Muscle of back (tissue), 13 donors: ENCODE measurements at places on chromosomes 1 and 21.

DNA sequence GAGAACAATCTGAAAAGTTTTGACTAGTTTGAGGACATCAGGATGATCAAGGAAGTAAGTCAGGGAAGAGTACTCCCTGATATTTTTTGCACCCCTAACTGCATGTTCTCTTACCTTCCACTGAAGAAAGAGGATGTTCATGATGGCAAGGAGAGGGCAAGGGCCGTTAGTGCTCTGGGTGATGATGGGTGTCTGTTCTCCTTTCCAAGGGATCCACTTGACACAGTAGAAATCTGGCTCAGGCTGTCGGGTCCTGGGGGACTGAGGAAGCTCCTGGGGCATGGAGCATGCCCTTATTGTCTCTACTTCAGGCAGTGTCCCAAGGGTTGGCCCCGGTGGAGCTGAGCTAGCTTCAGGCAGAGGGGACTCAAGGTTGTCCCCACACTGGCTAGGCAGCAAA lies 4.7 kb downstream of the MINDY1 start:
- no peak for DNase-seq

DNA sequence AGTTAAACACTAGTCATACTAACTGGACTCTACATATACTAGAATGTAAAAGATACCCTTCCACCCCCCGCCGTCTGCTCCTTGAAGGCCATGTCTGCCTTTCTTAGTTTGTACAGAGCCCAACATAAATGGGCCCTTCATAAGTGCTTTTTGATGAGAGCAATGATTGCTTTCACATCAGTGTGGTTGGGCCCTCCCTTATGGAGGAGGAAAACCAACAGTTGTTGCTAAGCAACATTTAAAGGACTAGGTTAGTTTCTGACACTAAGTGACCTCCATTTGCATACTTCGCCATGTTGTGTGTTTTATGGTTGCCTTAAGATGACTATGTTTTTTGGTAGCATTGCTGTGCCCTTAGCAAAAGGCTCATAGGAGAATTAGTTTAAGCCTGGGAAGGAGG lies 182.0 kb upstream of the SGIP1 start:
- DNase-seq, result no peak

DNA sequence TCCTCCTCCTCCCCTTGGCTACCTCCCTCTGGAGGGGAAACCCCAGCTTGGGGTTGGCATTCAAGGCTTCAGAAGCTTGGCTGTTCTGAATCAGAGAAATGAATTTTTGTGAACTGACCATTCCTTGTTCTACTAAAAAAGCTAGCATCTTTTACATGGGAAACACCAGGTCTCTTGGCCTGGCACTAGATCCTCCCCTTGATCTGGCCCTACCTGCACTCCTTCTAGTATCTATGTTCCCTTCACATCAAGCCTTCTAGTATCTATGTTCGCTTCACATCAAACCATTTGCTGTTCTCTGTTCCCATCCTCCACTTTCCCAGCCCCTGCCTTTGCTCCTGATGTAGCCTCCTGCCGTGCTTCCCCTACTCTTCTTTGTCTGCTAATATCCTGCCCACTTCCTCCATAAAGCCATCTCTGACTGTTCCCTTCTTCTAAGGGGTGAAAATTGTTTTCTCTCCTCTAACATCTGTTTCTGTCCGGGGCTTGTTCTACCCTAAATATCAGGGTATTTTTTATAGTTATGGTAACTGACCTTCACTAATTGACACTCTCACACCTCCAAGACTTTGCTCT lies 25.8 kb downstream of the FAM151A start:
- no peak for DNase-seq

GRCh38 chr21:38221594-38221993 lies 35.2 kb upstream of the KCNJ15 start:
- DNase-seq, result no peak

- peak; percentile 34 for DNase-seq
Observed at GRCh38 chr1:20376880-20377494, 86.3 kb downstream of the VWA5B1 start.

GRCh38 chr1:201326710-201327109 lies 43.4 kb downstream of the PKP1 start:
- DNase-seq, result no peak

GRCh38 chr1:76530953-76531352 lies 336.3 kb upstream of the ST6GALNAC5 start:
- DNase-seq, result no peak

DNA sequence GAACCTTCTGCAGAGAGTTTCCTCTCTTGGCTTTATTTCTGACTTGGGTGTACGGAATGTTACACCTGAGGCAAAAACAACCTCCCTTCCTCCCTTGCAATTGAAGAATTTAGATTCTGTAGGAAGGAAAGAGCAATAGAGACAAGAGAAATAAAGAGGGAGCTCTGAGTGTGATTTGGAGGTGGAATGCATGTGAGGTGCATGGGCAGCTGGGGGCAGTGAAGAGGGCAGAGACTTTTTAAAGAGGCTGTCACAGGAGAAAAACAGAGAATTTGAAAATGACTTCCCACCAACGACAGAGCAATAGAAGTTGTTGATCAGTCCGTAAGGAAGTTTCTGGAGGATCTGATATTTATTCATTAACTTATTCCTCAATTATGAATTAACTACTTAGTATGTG lies 172.0 kb upstream of the B3GALT2 start:
- no peak for DNase-seq

DNA sequence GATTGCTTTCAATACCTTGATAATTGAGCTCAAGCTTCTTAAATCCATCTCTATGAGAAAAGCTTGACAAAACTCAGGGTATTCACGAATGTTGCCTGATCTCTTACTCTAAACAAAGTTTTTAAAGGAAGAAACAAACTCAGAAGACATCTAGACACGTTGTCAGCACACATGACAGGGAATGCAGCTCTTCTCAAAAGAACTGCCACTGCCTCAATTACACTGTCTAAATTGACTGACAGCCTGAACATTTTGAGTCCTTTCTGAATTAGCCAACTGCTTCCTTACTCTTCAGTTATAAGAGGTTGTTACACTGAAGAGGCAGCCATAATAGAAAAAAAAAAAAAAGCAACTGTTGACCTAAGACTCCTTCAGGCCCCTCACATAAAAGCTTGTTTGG lies 1646.7 kb upstream of the B3GALT2 start:
- DNase-seq, result no peak

DNA sequence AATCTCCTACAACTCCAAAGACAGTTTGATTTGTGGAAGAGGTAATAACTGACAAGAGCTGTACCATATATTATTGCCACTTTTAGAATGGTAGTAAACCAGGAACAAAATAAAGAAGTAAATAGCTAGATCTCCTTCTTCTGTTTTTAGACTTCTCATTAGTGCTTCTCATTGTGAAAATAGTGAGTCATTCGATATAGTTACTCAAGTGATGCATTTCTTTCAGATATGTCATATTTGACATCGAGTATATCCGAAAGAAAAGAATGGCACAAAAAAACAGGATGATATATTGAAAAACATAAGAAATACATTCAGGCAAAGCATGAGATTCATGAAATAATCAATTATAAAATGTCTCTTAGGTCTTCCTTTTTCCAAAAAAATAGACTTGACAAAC lies 1346.1 kb downstream of the BRINP3 start:
- DNase-seq, result no peak

DNA sequence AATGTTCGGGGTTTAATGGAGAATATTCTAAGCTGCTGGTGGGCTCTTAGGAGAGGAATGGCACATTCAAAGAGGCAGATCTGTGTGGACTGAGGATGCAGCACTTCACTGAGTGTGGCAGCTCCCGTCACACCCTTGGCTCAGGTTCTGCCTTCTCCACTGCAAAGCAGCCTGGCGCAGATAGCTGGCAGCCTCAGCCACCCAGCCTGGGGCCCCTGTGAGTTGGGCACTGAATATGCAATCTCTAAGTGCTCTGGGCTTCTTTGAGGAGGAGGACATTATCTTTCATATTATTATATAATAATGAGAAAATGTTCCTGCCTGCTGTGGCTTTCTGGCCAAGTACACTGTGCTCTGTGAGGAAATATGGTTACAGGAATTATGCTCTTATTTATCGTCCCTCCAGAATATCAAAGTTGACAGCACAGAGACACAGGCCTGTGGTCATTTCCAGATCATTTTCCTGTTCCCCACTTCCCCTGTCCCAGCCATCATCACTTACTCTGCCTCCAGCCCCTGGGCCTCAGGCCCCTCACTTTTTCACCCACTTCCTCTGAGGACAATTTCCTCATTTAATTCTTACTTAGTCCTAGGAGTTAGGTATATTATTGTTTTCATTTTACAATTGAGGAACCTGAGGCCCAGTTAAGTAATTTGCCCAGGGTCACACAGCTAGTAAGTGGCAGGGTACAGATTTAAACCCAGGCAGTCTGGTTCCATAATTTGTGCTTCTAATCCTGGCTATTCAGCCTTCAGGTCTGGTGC lies 53.6 kb downstream of the MAB21L3 start:
- no peak for DNase-seq

DNA sequence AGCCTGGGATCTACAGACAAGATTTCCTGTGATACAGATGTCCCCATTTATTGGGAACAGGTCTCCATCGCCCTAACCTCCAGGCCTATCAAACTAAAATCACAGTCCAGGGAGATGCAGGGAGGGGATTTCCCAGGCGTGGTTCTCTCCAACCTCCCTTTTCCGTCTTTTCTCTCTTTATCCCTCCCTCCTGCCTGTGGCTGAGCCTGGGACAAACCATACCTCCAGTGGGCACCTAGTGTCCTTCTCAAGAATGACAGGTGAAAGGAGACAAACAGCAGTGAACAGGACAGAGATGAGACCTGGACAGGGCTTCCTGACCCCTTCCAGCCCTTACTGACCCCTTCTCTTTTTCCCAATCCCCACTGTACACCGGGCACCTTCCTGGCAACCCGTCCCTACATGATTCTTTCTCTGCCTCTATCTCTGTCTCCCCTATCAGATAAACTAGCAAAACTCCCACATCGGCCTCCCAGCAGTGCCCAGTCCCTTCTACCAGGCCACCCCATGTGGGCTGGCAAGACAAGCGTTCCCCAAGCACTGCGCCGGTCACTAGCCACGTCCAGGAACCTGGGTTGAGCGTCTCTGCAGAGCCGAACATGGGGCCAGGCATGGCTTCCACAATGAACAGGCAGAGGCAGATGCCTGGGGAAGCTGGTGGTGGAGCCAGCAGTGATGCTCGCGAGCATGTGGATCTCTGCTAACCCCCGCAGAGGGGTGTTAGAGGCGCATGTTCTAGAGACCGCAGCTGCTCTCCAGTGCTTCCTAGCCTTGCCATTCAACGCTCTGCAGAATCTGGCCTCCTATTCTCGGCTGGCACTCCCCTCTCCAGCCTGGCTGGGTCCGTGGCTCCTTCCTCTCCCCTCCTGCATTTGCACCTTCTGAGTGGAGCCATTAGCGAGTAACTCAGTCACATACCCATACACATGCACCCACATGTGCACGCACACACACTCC lies 54.7 kb downstream of the ELK4 start:
- DNase-seq, result no peak

DNA sequence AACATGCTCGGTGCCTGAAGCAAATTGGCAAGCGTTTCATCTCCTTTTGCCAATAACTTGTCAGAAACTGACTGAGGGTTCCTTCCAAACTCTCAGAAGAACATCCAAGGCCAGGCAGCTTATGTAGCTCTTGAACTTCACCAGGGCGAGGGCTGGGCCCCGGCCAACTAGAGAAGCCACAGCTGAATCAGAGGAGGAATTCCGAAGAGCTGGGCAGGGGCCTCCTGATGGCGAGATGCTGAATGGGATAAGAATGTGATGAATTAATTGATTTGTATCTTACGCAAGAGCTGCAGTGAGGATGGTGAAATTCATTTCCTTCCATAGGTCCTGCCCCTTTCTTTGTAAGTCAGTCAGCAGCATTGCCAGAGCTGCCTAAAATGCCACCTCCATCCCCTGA lies 345.8 kb downstream of the KIF26B start:
- no peak for DNase-seq

DNA sequence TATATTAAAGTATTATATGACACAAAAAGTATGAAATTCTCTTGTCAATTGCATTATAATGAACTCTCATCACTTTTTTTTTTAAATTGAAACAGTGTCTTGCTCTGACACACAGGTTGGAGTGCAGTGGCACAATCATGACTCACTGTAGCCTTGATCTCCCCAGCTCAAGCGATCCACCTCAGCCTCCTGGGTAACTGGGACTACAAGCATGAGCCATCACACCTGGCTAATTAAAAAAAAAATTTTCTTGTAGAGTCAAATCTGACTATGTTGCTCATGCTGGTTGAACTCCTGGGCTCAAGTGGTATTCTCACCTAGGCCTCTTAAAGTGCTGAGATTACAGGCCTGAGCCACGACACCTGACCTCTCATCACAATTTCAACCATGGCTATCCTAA lies 259.3 kb downstream of the S1PR1 start:
- DNase-seq, result no peak
